ENCODE measurements at places on chromosomes 1 and 21.
A peak's percentile ranks its signal among the peaks of the same experiment; 100 is the strongest.

DNA sequence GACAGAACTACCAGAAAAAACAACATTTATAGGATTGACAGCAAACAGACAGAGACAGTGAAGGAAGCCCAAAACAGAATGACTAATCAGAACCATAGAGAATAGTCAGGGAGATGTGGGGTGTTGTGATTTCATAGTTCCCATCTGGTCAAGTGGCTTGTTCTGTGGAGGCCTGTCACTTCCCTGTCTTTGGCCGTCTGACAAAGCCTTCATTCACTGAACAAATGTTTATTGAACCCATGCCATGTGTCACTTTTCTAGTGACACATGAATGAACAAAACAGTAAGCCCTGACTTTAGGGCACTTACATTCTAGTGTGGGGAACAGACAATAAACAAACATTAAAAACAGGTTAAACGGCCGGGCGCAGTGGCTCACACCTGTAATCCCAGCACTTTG, 3.2 kb upstream of the SRRM1 start:
- DNase-seq, result no peak

- no peak for DNase-seq
Observed at GRCh38 chr1:52602856-52603600, 857 bp downstream of the GPX7 start.

GRCh38 chr1:196381544-196381943, 226.7 kb downstream of the KCNT2 start:
- DNase-seq, result no peak

DNA sequence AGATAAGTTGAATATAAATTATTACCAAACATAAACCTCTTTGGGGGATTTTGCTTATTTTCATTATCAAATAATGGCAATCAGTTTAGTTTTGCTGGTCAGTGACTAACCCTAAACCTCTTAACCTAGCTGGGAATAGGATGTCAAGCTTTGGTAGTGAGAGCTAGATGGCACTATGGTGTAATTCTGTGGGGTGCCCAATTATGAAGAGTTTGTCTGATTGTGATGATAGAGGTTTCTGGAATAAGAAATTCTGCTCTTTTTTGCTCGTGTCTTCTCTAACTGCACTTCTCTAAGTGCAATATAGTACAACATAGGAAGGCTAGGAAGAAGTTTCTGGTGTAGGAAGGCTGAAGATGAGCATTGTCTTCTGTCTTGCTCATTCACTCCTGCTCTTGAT, 59.8 kb downstream of the XCL1 start:
- no peak for DNase-seq

DNA sequence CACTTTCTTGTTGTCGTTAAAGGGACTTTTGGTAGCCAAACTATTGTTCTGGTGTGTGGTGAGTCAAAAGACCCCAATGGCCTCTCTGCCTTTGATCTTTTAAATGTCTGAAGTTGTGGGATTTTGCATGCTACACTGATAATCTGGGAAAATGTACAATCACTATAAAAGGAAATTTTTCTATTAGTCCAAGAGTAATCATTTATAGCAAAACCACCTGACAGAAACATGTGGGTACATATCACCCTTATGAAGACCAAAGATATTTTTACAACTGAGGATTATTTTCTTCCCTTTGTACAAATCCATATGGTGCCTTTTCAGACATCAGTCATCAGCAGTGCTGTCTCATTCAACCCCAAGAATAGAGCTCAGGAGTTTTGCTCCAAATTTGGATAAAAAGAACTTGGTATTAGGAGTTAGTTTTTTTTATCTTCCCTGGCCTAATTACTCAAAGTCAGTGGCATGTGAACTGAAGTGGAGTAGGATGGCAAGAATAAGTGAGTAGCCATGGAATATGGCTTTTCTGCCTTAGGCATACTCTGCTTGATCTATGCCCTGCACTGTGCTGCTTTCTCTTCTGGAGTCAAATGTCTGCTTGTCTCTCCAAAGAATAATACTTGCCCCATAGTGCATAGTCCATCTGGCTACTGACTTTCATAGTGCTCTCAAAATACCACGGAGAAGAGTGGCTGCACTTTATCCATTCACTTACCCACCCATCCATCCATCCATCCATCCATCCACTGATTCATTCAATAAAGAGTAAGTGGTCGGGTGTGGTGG, 13.5 kb downstream of the GREM2 start:
- no peak for DNase-seq

GRCh38 chr1:11062965-11063401, 3.2 kb upstream of the SRM start:
- DNase-seq, result peak; percentile 11

DNA sequence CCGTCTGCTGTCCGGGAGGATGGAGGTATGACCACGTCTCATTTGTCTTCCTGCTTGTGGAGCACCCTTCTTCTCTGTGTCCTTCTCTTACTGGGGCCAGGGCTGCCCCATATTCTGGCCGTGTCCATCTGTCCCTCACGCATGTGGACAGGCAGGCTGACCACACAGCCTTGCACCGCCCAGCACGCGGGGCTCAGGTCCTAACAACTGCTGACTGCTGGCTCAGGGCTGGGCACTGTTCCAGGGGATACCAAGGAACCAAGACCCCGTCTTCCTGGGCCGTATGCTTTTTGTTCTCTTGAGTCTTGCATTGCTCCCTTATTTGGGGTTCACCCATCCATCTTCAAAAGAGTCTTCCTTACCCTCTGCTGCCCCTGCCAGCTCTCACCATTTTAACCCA, 17.5 kb upstream of the SPSB1 start:
- DNase-seq, result no peak

DNA sequence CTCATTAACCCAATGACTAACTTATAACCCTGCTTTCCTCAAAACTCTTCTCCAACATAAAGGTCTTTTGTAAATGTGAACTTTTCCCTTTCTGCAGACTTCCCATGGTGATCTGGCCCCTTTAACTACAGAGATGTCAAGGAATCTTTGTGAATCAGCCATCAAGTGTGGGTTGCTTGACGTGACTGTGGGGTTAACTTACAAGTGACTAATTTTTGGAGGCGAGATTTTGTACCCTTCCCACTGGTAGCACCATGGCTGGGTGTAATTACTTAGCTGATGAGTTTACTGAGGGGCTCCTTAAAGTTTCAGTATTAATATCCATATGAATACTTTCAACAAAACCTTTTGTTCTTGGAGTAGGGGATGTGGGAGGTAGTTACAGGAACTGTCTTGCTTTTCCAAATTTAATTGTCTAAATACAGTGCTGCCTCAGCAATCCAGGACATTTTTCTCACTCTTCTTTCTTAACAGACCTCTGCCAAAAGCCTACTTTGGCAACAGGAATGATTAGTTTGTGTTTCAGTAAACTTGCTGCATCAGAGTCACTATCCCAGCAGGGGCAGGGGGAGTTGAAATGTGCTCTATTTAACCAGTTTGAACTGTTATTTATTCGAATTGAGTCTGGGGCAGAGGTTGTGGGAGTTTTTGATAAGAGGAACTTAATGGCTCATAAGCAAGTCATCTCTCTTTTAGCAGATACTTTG, 217.3 kb upstream of the FGGY start:
- no peak for DNase-seq

DNA sequence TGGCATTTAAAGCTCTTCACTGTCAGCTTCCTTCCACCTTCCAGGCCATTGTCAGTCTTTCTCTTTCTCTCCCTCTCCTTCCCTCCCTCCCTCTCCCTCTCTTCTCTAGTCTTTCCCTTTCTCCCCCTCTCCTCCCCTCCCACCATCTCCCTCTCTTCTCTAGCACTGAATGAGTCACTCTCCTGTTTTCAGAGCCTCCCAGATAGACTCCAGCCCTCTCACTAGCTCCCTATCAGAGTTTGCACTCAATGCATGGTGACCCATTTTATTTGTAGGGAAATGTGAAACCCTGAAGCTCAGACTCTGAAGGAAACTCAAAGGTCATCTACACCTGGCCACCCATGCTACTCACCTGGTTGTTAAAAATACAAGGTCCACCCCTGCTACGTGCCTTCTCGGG, 4.4 kb upstream of the MATN1 start:
- DNase-seq, result no peak

- DNase-seq, result no peak
Observed at GRCh38 chr1:109556563-109556962, 8.1 kb downstream of the GNAI3 start.

DNA sequence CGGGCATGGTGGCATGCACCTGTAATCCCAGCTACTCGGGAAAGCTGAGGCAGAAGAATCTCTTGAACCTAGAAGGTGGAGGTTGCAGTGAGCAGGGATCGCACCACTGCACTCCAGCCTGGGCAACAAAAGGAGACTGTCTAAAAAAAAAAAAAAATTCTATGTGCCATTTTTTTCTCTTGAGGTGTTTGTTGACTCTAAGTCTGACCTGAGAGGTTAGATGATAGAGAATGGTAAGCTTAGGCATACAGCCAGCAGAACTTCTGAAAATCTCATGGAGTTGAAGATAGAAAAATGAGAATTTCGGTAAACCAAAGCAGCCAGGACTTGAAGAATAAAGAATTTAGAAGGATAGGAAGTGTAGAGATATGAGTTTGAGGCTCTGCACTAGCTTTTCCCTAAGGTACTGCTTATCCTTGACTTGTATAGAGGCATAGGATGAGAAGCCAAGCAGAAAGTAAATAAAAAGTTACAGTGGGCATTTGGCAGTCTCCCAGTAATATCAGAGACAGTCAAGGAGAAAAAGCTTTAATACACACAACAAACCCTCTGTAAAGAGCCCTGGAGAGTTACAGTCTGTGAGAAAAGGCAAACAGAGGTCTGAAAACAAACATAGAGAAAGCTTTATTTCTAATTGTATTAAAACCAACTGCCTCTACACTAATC, 24.3 kb downstream of the F13B start:
- peak; percentile 33 for DNase-seq

DNA sequence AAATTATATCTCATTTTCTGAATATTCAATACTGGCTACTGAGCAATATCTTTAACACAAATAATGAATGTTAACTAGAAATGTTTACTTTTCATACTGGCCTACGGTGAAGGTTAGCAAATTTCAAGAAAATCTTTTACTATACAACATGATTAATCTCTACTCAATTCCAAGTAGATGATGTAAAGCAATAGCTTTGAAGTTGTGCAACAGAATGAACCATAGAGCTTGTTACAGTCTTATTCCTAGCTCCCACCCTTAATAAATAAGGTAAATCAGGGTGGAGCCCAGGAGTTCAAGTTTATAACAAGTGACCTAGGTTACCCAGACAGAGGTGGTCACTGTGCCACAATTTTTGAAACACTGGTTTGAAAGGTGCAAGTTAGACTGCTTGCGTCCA, 1678.1 kb downstream of the KCNT2 start:
- no peak for DNase-seq

DNA sequence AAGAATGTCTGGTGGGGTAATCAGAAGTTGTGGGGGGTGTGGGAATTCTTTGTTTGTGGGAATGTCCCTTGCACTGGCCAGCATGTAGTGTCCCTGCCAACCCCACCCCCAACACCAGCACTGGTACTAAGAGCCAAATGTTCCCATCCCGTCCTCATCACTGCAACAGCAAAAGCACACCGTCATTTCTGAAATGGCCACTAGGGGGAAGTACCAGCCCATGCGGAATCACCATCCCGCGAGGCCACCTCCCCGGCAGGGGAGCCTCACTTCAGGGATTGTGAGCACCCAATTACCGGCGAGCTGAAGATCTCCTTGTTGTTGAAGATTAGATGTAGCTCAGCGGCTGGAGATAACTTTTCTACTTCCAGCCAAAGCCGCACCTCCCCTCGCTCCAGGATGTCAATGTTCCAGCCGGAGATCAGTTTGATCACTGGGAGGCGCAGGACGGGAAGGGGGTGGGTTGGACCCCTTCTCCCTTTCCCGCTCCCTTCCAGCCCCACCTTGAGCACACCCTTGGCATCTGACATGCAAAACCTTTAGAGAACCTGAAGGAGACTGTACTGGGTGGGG, 41.0 kb downstream of the MYOM3 start:
- peak; percentile 19 for DNase-seq

DNA sequence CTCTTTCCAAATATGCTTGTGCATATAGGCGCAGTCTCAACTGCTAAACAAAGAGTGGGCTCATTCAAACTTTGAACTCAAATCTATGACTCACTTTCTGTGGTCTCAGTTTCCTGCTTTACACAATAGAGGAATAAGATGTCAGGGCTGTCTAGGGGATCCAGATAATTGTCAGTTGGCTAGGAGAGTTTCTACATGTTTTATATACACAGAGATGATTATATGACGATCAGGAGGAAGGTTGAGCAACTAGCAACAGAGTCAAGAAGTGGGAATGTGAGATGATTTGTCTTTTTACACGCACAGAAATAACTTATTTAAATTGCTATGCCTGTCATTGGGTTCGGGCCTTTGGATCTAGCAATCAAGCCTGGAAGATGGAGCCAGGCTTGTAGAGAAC, 299.4 kb upstream of the LYPLAL1 start:
- no peak for DNase-seq

GRCh38 chr1:246678816-246679793, 45.1 kb upstream of the SCCPDH start:
- DNase-seq, result no peak

- no peak for DNase-seq
Observed at GRCh38 chr1:158248118-158248517, 6.1 kb upstream of the CD1A start.

GRCh38 chr21:26909972-26910371, 56.9 kb downstream of the ADAMTS5 start:
- no peak for DNase-seq

DNA sequence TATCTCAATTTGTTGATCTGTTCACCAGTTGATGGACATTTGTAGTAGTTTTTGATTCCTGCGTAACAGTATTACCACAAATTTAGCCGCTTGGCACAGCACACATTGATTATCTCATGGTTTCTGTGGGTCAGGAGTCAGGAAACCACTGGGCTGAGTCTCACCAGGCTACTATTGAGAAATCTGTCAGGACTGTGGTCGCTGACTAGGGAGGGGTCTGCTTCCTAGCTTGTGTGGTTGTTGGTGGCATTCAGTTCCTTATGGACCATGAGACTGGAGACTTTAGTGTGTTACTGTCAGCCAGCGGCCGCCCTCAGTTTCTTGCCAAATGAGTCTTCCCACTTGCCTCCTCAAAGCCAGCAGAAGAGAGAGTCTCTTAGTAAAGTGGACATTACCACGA, 9.8 kb downstream of the PEX14 start:
- no peak for DNase-seq

Data from NCI-H446 treated with DMSO at 0.1 percent for 48 hours (cell line).